Right lobe of liver (tissue), 6 donors: ENCODE measurements at places on chromosomes 6 and 20. TPM values are rescaled to one million over a fixed set of nuclear protein-coding genes. Genes with fewer than 3 reads are reported as not detected.

DNA sequence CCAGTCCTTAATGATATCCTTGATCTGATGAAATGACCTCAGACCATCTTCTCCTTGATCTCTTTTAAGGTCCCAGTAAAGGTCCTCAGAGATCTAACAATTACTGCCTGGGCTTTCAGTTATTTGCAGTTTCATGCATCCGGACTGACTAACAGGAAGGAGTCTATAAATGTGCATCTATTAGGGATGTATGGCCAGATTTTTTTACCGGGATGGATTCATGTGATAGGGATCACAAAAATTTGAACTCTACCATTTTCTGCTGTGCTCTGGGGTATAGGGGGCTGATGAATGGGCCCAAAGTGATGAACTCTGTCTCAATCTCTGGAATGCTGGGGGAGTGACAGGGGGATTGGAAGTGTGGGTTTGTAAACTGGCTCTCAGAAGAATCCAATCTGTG, 36.2 kb upstream of the SCUBE3 start:
- no peak for DNase-seq

JAG1 gene
- 3.1 TPM for total RNA-seq

SIRPB2 gene
- 2.8 TPM for total RNA-seq

PI3 gene
- not detected for total RNA-seq

PBOV1 gene
- total RNA-seq = not detected

RSPH4A gene
- total RNA-seq = 0.06 TPM

DNA sequence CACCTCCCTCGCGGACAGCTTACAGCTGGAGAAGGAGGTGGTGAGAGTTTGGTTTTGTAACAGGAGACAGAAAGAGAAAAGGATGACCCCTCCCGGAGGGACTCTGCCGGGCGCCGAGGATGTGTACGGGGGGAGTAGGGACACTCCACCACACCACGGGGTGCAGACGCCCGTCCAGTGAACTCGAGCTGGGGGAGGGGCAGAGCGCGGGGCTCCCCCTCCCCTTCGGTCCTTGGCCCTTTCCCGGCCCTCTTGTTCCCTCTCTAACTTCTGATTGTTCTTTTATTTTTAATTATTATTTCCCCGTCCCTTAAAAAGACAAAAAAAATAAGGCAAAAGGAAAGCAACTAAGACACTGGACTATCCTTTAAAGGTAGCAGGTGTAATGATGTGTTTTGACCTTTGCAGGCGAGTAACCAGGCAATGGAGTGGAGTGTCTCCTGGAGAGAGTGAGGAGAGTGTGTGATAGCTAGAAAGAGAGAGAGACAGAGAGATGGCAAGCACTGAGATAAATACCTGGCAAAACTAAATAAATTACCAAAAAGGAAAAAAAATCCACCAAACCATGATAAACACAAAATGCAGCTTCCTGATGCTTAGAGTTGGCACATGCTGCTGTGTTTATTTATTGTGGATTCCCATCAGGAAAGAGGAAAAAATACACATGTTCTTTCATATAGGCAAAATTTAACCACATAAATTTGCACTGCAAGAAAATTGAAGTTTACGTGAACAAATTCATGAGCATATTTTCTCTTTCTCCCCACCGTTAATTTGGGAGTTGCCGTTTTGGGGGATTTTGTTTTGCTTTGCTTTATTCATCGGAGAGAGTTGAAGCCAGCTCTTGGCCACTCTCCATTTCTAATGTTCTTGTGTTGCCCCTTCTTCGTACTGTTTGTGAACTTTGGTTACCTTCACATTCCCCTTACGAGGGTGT, 1.9 kb downstream of the POU3F2 start:
- no peak for DNase-seq

DNA sequence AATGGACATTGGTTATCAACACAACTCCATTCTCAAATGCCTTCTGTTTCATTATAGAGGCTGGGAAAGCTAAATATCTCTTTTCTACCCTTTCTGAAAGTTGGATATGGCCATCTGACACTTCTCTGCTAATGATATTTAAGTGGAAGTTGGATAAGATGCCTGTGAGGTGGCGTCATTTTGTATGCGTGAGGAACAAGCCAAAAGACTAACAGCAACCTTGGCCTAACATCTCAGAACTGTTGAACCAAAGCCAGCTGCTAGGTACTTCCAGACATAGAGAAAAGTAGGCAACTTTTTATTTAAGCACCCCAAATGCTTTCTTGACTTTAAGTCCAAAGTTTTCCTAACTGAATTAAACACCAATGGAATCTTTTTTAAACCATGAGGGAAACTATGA, 708.4 kb downstream of the CD109 start:
- no peak for DNase-seq

SMLR1 gene
- 16.4 TPM for total RNA-seq

DNA sequence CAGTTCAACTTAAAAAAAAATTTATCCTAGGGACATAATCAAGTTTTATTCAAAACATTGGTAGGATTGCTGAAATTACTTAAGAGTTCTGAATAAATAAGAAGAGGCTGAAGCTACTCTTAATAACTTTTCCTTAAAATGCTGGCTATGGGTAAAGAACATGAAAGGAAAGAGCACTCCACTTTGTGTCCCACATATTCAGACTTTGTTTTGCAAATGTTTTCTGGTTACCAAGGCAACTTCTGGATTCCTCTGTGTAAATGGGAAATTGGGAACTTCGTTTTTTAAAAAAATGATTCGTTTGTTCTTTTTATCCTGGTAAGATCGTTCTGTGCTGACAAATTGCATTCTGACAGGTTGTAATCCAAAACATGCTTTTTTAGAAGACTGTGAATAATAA, 115.0 kb downstream of the KIF6 start:
- DNase-seq = no peak

- DNase-seq = no peak
Measured at GRCh38 chr6:138087593-138088325, 19.5 kb downstream of the PERP start.

HSPA12B gene
- 0.67 TPM for total RNA-seq

GRCh38 chr6:21053612-21054011, 519.4 kb downstream of the CDKAL1 start:
- DNase-seq = no peak

DNA sequence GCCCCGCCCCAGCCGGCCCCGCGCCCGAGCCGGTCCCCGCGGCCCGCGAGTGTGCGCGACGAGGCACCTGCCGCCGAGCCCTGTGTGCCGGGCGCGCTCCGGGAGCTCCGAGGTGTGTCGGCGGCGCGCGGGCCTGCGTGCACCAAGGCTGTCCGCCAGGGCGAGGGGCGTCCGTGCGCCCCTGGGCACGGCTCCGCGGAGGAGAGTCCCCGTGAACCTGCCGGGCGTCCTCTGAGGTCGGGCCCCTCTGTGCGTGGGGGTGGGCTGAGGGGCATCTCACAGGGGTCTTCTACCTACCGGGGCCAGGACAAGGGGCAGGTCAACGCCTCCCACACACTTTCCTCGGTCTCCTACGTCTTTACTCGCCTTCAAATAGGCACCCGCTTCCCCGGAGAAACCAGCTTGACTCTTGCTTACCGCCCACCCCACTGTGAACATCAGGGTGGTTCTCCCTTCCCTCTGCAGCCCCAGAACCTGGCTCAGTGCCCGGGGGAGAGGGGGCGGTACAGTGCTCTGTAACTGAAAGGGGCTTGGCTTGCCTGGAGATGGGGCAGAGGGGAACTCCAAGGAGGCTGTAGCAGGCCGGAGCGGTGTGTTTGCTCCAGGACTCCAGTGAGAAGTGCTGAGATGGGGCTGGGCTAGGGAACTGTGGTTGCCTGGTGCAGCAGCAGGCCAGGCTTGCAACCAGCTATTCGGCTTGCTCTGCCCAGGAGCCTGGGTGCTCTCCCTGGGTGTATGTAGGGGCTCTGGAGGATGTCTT, at the start of gene SAMD10:
Gene SAMD10 (minus strand): TSS at position 86 of the 760 bp plus-strand sequence. CDS start 175 bp downstream, outside the sequence.
- DNase-seq = peak; percentile 65

- DNase-seq = no peak
Measured at GRCh38 chr20:48051794-48052474, 266.7 kb upstream of the SULF2 start.

- DNase-seq = no peak
Measured at GRCh38 chr6:24775520-24776058, 852 bp downstream of the GMNN start.

PKHD1 gene
- 1.8 TPM for total RNA-seq

DNA sequence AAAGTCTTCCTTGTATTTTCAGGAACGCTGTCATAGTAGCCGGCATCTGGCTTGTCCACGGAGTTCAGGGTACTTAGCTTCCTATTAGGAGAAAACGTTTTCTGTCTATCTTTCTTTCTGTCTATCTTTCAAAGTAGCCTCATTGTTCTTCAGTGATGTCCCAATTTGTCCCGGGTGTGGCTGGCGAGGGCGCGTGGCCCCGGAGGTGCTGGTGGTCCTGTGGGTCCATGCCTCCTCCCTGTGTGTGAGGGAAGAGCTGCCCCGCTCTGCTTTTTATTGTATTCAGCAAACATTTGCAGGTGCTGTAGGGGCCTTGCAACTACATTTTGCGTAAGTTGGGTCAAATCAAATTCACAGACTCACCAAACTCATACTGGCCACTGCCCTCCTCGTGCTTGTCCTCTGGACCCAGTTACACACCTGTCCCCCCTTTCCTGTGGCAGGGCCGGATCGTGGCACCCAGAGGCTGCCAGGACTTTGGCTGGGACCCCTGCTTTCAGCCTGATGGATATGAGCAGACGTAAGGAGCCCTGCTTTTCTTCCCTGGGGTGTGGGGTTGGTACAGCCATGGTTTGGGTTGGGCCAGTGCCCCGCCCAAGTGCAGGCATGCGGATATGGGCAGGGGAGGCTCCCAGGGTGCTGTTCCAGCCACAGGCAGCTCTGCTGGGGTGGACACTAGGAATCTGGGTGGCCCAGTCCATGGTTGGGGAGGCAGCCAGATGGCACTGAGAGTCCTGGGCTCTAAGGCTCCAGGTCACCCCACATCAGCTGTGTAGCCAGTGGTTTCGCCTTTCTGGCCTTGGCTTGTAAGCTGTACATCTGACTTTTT, 12.3 kb downstream of the ITPA start:
- no peak for DNase-seq

DNA sequence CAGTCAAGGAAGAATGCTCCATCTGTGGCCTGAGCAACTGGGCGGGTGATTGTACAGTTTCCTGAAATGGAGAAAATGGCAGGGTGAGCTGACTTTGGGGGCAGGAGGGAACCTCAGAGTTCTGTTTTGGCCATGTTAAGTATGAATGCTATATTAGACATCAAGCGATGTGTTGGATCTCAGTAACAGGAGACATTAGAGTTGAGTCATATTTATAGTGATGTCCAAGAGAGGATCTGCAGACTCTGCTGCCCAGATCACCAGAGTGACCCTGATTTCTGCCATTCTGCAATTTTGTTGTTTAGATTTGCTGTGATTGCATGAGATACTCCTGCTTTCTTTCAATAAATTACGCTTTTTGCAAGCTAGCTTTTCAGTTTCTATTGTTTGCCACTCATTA, 131.4 kb upstream of the ENPP5 start:
- DNase-seq = no peak

RAMACL gene
- total RNA-seq = 1.4 TPM

FAM184A gene
- 2.9 TPM for total RNA-seq

- no peak for DNase-seq
Measured at GRCh38 chr6:144549837-144550747, 265.0 kb downstream of the UTRN start.

DNA sequence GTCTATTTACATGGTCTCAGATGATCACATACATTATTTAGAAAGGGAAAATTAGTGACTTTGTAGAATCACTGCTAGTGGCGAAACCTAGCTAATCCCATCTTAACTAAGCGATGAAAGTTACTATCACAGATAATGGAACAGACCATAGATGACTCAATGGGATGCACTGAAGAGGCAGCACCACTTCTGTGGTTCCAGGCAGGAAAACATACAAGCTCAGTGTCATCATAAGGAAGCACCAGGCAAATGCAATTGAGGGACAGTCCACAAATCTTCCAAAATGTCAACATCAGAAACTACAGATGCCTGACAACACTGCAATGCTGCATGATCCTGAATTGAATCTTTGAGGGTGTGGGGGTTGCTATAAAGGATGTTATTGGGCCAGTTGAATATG, 15.9 kb upstream of the SNAI1 start:
- DNase-seq = no peak

DNA sequence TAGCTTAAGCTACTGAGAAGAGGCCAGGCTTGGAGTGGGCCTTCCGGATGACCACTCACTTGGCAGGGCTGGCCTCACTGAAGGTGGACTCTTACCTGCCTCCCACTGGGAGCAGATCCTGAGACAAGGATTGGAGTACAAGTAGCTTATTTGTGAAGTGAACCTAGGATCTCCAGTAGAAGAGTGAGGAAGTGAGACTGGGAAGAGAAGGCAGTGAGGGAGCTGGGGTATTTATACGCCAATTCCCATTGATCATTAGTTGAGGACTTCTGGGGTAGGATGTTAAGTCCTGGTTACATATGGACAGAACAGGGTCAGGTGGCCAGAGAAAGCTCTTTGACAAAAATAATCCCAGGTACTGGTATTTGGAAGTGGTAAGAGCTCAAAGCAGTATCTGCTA, 32.3 kb upstream of the RNF24 start:
- peak; percentile 37 for DNase-seq

TMC2 gene
- total RNA-seq = not detected

DNA sequence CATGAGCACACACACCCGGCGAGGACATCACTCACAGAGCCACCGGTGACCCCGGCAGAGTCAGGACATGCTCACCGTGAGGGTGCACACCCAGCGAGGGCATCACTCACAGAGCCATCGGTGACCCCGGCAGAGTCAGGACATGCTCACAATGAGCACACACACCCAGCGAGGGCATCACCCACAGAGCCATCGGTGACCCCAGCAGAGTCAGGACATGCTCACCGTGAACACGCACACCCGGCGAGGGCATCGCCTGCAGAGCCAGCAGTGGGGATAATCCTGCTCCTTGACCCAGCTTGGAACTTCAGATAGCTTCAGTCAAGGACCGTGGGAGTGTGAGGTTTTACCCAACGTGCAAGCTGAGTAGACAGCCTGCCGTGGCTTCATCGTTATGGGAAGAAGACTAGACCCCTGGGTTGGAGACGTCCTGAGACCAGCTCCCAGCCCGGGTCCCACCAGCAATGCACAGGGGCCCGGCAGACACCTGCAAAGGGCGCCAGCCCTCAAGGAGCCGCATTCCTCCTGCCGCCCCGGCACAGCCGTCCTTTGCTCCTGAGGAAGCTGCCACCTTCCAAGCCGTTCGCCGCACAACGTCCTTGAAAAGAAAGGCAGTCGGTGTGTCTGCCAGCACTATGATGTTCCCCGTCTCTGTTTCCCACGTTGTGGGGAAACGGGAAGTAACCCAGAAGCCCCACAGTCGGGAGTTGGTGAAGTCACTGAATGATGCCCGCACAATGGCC, 192.3 kb downstream of the DLL1 start:
- DNase-seq = no peak
